Dorsolateral prefrontal cortex (tissue), 122 donors: ENCODE measurements at places on chromosomes 3 and 15.

- DNase-seq, result no peak
Measured at GRCh38 chr3:186624598-186624997, 11.7 kb downstream of the AHSG start.

DNA sequence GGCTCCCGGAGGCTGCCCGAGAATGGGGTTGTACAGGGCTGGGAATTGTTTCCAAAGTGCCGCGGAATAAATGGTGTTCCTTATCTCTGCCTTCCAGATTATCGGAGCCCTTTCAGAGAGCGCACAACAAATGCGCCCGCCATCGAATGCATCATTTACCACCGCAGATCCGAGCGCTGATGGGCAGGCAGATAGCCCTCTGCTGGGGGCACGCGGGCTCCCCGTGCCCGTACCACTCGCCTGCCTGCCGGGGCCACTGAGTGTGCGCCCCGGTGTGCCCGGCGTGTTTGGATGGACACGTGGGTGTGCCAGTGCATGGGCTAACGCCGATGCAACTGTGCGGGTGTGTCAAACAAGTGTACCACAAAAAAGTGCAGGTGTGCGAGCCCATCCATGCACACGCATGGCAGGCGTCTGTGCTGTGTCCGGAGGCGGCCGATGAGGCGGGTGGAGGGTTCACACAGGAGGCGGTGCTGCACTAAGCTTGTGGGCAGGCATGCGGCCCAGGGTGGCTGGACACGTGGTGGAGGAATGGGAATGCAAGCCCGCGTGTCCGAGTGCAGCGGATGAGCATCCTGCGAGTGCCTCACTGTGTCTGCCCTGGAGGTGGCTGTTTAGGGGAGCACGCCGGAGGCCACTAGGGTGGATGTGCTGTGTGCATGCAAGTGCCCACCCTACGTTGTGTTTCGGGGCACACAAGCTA is 3.8 kb upstream of the GATA2 start:
- DNase-seq, result no peak

- no peak for DNase-seq
Measured at GRCh38 chr15:68149059-68149458, 56.1 kb downstream of the CALML4 start.

DNA sequence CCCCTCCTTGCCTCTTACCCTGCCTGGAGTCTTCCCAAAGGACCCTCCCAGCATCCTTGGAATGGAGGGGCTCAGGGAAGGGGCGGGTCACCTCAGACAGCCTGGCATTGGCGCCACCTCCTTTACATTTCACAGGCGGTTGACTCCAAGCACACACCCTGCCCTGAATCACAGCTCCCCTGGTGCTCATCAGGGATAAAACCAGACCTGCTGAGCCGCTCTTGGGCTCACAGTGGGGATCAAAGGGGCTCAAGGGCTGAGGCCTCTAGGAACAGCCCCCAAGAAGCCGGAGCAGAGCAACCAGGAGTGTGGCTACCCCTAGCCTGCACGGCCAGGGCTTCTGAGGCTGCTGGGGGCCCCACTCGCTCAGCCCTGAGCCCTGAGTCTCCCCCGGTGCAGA is 16.6 kb downstream of the LINGO1 start:
- no peak for DNase-seq

DNA sequence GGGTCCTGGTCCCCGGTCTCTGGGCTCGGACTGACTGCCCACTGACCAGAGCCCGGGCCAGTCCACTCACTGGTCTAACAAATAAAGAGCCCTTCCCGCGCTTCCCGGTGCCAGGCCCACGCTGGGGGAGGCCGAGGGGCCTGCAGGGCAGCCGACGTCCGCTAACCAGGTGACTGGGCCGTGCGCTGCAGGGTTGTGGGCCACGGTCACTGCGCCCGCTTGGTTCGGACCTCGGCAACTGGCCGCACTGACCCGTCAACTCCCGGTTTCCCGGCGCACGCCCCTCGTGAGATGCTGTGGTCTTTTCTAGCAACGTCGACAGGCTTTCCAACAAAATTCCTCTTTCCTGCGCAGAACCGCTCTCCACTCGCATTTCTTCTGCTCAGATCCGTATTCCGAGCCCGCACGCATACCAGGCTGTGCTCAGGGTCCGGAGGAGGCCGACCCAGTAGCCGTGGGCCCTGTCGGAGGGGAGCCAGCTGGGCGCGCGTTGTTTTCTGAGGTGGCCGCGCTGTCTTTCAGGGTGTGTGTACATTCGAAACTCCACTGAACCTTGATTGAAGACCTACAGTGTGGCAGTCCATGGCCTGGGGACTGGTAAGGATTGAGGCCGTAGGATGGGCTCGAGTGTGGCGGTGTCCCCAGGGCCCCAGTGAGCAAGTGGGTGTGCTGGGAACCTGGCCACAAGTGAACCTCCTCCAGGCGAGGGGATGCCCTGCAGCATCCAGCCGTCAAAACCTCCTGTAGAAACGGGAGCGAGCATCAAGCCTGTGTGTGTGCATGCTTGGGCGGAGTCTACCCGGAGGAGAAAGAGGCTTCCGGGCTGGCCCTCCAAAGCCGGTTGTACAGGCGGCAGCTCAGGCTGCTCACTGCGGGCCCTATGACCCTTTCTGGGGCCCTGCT is 875 bp upstream of the NT5DC2 start:
- DNase-seq, result peak; percentile 41

DNA sequence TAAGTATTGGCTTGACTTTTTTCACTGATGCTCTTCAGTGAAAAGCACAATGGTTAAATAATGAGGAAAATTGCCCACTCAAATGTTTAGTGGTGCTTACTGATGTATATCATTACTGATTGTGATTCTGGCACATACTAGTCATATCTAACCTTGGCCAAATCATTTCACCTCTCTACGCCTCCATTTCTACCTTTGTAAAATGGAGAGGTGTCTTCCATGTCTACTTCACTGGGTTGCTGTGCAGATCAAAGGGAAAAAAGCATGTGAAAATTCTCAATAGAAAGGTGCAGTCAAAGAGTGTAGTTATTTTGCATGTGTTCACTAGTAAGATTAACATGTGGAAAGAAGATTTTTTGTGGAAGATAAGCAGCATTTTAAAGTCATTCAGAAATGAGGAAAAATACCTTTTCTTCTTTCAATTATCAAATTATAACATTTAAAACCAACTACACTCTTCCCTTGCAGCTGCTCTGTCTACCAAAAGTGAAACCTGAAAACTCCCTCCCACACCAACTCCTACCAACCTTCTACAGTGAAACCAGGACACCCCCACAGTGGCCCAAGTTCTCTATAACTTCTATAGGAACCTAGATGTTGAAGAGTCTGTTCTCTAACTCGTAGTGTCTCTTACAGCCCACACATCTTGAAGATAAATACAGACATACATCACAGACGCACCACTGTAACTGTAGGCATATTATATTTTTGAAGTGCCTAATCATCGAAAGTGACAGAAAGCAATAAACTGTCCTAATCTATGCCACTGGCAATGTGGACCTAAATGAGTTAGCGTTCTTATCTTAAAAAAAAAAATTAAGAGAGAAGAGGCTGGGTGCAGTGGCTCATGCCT is 1.4 kb downstream of the CD200R1 start:
- no peak for DNase-seq

GRCh38 chr3:177089901-177090300 is 107.4 kb downstream of the TBL1XR1 start:
- DNase-seq, result no peak

GRCh38 chr3:136270179-136270578 is 20.0 kb downstream of the PCCB start:
- DNase-seq, result no peak

DNA sequence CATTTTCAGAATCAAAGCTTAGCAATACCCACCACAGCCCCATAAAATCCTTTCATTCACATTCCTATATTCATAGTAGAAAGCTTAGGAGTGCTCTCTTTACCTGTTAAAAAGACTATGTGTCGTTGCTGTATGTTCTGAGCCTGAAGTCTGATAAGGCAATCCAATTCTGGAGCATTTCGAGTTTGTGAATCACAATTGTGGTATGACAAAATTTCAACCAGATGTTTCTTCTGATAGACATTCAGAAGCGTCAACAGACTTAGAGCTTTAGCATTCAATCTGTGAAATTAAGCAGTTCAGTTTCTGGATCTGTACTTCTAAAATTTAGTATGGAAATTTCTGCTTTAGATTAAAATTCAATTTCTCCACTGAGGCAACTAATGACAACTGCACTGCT is 58.3 kb downstream of the TASOR start:
- DNase-seq, result no peak

DNA sequence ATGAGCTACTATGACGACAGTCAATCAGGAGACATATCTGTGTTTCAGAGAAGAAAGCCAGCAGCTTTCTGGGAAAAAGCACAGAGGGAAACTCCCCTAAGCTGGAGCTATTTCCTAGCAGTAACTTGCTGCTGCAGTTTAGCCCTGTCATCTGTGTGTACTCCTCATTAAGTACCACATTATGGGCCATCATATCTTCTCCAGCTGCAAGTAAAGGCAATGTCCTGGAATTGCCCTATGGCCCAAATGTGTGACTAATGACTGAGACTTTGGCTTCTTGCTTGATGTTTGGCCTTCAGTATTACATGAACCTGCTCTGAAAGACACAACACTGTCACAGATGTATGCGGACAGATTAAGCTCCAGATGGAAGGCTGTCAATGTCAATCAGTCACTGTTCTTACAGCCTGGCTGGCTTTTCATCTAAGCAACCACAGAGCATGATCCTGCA is 190.8 kb downstream of the FHIT start:
- DNase-seq, result no peak

DNA sequence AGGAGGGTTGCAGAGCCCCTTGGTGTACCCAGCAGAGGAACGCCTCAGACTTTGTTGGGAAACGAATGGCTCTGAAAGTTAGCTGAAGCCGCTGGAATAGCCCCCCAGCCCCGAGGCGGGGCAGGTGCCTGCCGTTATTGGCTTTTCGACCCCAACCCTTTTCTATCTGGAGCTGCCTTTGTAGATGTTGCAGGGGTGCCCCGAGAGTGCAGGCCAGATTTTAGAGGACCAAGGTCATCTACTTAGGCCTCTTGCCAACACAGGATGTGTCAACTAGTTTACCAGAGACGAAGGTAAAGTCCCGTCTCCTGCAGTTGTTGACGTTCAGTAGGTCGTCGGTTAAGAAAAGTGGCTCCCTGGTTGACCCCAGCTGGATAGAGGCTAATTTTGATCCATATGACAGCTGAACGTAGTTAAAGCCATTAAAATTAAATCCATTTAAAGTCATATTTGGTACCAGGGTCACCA is 579 bp upstream of the UBE3A start:
- DNase-seq, result no peak

DNA sequence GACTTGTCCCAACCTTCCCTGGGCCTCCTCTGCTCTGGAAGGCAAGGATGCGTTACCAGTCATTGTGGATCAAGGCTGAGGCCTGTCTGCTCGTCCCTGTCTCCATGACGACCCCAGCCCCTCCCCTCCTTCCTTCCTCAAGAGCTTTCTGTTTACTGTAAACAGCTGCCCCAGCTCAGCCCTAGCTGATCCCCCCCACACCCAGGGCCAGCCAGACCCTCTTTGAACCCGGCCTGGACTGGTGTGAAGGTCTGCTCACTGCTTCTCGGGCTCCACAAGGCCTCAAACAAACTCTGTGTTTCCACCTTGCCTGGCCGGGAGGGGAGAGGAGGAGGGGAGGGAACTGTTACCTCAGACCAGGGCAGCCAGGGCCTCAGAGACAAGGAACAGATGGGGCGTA is 16.9 kb downstream of the VPS18 start:
- DNase-seq, result no peak

DNA sequence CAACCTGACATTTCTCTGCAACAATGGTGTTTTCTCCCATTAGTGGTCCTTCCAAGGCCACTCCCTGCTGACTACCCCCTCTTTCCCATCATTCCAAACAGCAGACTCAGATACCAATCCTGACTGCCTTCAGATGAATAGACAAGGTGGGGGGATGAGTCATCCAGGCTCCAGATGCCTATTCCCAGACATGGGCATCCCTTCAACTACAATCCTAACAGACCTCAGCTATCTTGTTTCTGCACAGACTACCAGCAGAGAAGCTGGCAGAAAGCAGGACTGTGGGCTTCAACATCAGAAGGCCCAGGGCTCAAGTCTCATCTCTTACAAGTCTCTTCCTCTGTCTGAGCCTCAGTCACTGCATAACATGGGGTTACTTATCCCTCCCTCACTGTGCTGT is 2.2 kb downstream of the RBP1 start:
- no peak for DNase-seq
